ENCODE measurements at places on chromosomes 1 and 21.

- no peak for DNase-seq
These were observed 46.0 kb downstream of the KCNJ6 start for GRCh38 chr21:37870221-37870620.

DNA sequence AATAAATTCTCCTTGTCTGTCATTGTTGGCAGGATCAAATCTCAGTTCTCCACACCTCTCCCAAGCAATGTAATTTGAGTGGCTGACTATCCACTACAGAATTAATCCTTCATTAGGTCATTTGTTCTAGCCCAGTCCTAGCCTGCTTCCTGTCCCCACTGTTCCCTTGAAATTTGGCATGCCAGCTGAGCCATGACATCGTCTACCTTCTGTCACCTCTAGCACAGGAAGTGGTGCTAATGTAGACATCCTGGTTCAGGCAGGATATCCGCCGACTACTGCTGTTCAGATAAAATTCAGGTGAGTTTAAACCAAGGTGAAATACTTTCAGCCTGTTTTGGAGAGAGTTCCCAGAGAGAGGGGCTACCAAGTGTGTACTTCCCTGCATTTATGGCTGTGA lies 5.9 kb downstream of the CHRM3 start:
- no peak for DNase-seq

DNA sequence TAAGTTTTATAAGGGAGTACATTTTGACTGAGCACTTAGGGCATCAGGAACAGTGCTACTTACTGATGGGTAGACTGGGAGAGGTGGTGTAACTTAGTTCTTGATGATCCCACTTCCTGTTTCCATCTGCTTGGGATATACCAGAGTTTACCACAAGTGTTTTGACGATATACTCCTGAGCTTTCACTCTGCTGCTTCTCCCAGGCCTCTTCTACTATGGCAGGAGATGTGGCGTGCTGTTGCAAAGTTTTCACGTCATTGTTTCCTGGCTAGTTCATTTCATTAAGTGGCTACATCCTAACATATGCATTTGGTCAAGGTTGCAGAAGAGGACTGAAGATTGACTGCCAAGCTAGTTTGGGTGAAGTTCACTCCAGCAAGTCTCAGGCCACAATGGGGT lies 41.3 kb upstream of the LAMC2 start:
- no peak for DNase-seq

GRCh38 chr1:11280719-11281376 lies 7.8 kb downstream of the UBIAD1 start:
- no peak for DNase-seq

GRCh38 chr1:165833358-165833757 lies 5.9 kb downstream of the UCK2 start:
- DNase-seq: no peak

DNA sequence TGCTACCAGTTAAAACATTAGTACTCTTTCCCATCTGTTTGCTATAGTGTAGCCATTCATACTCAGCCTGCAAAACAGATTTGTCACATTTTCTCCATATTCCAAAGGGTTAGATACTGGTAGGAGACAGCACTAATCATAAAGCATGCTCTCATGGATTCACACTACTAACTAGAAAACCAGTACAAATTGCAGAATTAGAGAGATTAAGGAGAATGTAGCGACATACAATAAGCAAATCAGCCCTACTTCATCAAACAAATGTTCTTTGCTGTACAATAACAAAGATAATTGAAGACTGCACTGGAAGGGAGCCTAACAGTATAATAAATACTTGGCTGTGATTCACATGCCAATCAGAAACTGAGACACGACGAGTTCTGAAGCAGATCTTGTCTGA lies 368.0 kb upstream of the PRMT6 start:
- DNase-seq: no peak

GRCh38 chr1:6603915-6604558 lies 1.4 kb upstream of the KLHL21 start:
- DNase-seq: peak; percentile 19

DNA sequence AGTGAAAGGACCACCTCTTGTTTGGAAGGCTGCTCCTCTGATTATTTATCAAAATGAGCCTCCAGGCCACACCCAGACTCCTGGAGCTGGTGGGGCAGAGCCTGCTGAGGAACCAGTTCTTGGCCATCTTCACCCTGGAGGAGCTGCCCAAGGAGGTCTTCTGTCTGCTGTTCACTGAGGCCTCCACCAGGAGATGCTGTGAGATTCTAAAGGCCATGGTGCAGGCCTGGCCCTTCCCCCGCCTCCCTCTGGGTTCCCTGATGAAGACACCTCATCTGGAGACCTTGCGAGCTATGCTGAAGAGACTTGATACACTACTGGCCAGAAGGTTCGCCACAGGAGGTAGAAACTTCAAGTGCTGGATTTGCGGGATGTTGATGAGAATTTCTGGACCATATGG lies 61.7 kb upstream of the GJA8 start:
- DNase-seq: no peak

- DNase-seq: no peak
These were observed 87.6 kb upstream of the RUNX1 start for GRCh38 chr21:35136586-35137219.

DNA sequence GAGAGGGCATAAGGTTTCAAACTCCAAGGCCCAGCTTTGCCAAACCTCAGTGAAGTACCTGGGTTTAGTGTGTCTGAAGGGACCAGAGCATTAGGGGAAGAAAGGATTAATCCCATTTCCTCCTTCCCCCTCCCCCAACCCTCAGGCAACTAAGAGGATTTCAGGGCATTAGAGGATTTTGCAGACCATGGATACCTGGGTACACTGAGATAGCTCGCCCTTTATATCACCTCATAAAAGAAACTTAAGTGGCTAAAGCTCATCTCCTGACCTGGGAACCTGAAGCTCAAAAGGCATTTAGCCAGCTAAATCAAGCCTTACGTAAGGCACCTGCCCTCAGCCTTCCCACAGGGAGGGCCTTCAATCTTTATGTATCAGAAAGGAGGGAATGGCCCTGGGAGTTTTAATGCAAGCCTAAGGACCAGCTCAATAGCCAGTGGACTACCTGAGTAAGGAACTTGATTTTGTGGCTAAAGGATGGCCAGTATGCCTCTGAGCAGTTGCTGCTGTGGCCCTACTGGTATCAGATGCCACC lies 26.4 kb upstream of the SMYD3 start:
- no peak for DNase-seq

DNA sequence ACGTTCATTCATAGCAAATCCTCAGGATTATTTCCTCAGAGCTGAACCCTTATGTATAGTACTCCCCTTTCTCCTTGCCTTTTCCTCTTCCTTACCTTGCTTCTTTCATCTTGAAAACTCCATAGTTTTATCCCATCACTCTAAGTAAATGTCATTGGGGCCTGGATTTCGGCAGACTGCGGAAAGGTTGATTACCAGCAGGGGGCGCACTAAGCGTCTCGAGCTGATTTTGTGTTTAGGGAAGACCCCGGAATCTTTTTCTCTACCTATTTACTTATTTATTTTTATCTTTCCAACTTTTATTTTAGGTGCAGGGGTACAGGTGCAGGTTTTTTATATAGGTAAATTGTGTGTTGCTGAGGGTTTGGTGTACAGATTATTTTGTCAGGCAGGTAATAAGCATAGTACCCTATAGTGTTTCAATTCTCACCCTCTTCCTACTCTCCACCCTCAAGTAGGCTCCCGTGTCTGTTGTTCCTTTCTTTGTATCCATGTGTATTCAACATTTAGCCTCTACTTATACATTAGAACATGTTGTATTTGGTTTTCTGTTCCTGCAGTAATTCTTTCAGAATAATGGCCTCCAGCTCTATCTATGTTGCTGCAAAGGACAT lies 11.4 kb upstream of the MTARC1 start:
- peak; percentile 19 for DNase-seq

GRCh38 chr1:203265541-203265940 lies 36.1 kb upstream of the CHIT1 start:
- DNase-seq: no peak

DNA sequence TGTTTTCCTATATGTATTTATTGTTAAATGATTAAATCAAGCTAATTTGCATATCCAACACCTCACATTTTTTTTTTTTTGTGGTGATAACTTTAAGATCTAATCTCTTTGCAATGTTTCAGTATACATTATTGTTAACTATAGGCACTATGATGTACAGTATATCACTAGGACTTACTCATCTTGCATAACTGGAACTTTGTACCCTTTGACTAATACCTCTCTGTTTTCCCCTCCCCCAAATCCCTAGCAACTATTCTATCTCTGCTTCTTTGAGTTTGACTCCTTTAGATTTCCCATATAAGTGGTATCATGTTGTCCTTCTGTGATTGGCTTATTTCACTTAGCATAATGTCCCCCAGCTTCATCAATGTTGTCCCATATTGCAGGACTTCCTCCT lies 9.7 kb upstream of the C1orf53 start:
- no peak for DNase-seq

DNA sequence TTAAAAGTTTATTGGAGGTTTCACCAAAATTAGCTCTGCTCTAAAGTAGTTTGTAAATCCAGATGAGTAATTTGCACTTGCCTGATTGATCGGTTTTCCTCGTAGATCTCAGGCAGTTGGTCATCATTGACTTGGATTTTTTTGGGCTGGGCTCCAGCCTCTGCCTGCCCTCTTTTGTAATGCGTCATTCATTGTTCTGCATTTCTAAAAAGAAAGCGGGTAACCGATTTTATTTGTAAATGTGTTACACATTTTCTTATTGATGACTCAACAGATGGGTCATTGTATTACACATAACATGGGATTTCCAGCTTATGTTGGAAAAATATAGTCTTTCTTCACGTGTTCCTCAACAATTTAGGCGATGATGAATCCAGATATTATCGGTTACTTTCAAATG lies 5.5 kb downstream of the ETS2 start:
- no peak for DNase-seq

GRCh38 chr1:209815490-209815889 lies 9.5 kb upstream of the IRF6 start:
- DNase-seq: no peak

All from activated T-cell treated with anti-CD3 and anti-CD28 coated beads for 1 hour (primary cell).